ENCODE measurements at places on chromosomes 7 and 10. TPM values are rescaled to one million over a fixed set of nuclear protein-coding genes. Genes with fewer than 3 reads are reported as not detected.

DNA sequence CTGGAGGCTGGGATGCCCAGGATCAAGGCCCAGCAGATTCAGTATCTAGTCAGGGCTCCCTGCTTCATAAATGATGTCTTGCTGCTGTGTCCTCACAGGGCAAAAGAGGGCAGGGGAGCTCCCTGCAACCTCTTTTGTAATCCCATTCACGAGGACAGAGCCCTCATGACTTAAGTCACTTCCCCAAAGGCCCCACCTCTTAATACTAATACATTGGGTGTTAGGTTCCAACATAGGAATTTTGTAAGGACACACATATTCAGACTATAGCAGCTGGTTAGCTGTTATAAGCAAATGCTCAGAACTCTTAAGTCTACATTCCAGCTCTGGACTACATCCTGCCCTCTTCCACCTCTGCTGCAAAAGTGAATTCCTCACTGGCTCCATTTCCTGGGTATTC lies 63.0 kb downstream of the VOPP1 start:
- no peak for DNase-seq

- DNase-seq: no peak
Observed at GRCh38 chr10:84549368-84550165, 221.2 kb downstream of the CCSER2 start.

DNA sequence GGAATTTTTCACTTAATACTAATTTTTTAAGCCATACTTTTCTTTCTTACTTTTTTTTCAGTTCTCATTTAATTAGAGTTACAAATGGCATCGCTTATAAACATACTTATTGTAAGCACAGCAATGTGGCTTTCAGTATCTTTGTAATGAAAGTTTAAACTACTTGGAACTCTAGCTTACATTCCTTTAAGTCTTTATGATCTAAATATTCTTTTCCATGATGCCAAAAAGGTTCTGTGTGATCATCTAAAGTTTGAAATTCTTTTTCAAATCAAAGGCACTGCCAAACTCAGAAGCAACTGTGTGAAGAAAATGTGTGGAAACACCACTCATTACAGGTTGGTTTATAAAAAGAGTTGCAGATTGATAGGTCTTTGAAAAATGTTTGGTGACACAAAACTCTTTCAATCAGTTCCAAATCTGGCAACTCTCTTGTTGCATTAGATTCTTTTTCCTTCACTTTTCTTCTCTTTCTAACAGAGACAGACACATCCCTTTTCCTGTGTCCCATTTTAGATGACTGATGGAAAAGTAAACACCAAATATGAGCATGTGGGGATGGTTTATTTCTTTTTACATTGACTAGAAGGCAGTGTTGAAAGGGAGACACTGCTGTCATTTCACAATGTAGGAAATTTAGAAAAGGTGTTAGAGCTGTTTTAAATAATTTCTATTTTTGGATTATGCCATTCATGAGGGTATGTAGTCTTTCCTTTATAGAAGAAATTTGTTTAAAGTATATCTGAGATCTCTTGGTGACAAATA lies 392.3 kb downstream of the SUGCT start:
- no peak for DNase-seq

NPY gene
- total RNA-seq: not detected

EXOC4 gene
- total RNA-seq: 32.5 TPM

- no peak for DNase-seq
Observed at GRCh38 chr7:110835849-110836248, 255.1 kb upstream of the LRRN3 start.

NODAL gene
- not detected for total RNA-seq

SFRP4 gene
- 0.59 TPM for total RNA-seq

GRCh38 chr7:114293289-114294012 lies 121.2 kb upstream of the FOXP2 start:
- no peak for DNase-seq

IQCE gene
- total RNA-seq: 9.9 TPM

- DNase-seq: no peak
Observed at GRCh38 chr10:93471110-93471651, 11.0 kb downstream of the MYOF start.

GRCh38 chr10:92470026-92470425 lies 103.9 kb downstream of the IDE start:
- no peak for DNase-seq

TSPAN12 gene
- total RNA-seq: 56.9 TPM

C10orf71 gene
- total RNA-seq: 108 TPM

CALCR gene
- total RNA-seq: 0.05 TPM

GRCh38 chr10:98539578-98539977 lies 92.8 kb upstream of the HPS1 start:
- no peak for DNase-seq

- no peak for DNase-seq
Observed at GRCh38 chr10:19788075-19788686, 28.1 kb upstream of the PLXDC2 start.

DNA sequence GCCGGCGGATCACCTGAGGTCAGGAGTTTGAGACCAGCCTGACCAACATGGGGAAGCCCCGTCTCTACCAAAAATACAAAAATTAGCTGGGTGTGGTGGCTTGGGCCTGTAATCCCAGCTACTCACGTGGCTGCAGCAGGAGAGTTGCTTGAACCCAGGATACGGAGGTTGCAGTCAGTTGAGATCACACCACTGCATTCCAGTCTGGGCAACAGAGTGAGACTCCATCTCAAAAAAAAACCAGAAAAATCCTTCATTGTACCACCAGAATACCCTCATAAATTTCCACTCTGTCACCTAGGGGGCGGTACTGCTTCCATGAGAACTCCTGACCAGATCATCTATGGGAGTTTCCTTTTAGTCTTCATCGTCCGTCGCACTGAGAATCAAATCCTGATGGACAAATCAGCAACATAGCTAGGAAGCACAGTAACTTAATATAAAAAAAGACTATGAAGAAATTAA lies 225.8 kb upstream of the KLF14 start:
- DNase-seq: no peak

DNA sequence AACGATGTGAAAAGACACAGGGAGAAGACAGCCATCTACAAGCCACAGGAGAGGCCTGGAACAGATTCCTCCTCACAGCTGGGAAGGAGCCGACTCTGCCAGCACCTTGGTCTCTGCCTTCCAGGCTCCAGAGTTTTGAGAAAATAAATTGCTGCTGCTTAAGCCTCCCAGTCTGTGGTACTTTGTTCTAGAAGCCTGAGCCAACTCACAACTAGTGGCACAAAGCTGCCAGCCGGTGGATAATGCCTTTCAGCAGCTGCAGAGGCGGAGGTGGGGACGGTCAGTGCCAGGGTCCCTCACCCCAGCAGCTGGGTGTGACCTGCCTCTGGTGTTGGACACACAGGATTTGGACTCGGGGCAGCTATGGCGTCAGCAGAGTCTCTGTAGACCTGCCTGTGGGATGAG lies 255.4 kb upstream of the PITRM1 start:
- peak; percentile 67 for DNase-seq

GRCh38 chr7:15292138-15292537 lies 269.7 kb downstream of the AGMO start:
- no peak for DNase-seq

- DNase-seq: peak; percentile 62
Observed at GRCh38 chr10:98267894-98268693, at the start of gene LOXL4. LOXL4 (minus strand) TSS chr10:98268194; CDS start chr10:98263019, 5,175 bp downstream.

DNA sequence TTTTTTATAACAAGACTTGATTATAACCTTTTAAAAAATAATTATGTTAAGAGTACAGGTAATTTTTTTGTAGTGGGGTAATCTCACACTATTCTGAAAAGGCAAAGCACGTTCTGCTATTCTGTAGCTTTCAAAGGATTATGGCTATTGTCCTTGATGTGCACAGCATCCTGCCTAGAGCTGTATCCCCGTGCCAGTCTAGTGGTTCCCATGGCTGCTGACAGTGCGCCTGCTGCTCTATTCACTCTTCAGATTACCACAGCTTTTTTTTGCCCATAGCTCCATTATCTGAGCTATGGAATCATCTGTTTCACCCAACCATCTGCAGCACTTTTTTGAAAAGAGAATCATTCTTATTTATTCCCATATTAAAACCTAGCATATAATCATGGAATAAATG lies 723.4 kb downstream of the PHTF2 start:
- no peak for DNase-seq

DDX50 gene
- 17.3 TPM for total RNA-seq

CHRM2 gene
- total RNA-seq: 72.1 TPM

DNA sequence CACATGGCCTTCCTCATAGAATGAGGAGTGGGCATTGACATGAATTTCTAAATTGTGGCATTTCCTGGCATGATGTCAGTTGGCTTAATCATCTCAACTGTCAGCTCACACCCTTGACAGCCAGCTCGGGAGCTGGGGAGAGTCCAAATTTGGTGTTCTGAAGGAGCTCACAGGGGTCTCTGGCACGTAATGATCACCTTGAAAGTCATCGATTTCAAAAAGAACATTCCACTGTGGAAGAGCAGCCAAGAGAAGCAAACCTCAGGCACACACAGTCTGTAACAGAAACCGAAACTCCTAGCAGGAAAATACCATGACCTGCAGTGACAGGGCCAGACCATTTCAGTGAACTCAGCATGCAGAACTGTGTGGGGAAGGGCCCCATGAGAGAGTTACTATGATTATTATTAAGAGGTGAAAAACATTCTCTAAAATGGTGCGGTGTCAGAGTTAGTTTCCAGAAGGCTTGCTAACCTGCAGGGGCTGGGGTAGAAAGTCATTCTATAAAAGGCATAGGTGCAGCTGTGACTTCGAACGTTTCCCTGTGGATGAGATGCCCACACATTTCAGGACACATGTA lies 26.4 kb upstream of the KLF6 start:
- no peak for DNase-seq

DNA sequence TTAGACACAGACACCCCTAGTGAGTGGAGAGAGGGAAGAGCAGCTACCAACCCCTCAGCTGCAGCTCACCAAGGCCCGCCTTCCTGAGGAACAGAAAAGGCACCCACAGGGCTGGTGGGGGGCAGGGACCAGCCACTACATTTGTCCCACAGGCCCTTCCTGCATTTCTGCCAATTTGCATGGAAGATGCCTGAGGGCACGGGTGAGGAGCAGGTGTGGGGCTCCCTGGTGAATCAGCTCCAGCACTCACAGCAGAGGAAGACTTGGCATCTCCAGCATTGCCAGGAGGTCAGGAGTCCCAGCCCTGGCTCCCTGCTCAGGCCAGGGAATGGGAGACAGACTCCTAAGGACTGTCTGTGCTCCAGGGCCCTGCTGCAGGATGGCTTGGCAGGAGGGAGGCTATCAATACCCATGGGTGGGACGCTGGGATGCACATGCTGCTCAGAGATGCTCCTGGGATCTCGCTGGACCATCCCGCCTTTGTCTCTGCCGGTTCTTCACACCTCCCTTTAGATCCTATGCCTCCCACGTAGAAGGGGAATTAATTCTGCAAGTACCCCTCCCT lies 109.7 kb downstream of the SLIT1 start:
- DNase-seq: no peak

GRCh38 chr10:88896994-88897853 lies 17.2 kb downstream of the STAMBPL1 start:
- no peak for DNase-seq

CD36 gene
- total RNA-seq: 1,239 TPM

- no peak for DNase-seq
Observed at GRCh38 chr10:5561704-5562645, 37.2 kb downstream of the CALML3 start.

- DNase-seq: no peak
Observed at GRCh38 chr7:118586248-118586647, 361.7 kb downstream of the ANKRD7 start.

ARHGEF5 gene
- total RNA-seq: 1.6 TPM

DNA sequence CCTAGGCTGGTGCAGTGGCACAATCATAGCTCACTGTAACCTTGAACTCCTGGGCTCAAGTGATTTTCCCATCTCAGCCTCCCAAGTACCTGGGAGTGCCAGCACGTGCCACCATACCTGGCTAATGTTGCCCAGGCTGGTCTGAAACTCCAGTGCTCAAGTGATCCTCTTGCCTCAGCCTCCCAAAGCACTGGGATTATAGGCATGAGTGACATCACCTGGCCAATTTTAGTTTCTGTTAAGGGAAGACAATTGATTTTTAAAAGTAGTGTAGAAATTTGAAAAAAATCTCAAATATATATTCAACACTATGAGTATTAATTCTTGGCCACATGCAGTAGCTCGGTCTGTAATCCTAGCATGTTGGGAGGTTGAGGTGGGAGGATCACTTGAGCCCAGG lies 121.9 kb upstream of the RHEB start:
- DNase-seq: no peak

DNA sequence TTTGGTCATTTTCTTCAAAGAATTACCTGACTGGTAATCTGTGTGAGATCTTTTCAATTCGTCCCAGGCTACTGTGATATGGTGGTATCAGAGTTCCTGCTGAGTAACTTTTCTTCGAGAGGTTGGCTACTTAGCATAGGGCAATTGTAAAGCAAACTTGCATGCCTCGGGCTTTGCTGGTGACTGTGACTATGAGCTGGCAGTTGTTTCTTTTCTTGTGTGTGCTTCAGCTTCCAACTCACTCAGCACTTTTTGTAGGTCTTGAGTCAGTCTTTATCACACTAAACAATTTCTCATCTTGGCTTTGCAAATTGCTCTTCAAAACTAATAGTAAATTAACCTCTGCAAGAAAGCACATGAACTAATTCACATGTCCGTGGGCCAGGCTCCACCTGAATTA lies 44.3 kb downstream of the PRR15 start:
- no peak for DNase-seq

GRCh38 chr7:55120501-55121198 lies 101.8 kb downstream of the EGFR start:
- DNase-seq: peak; percentile 84

- DNase-seq: no peak
Observed at GRCh38 chr7:158446706-158447105, 140.9 kb downstream of the PTPRN2 start.

DNA sequence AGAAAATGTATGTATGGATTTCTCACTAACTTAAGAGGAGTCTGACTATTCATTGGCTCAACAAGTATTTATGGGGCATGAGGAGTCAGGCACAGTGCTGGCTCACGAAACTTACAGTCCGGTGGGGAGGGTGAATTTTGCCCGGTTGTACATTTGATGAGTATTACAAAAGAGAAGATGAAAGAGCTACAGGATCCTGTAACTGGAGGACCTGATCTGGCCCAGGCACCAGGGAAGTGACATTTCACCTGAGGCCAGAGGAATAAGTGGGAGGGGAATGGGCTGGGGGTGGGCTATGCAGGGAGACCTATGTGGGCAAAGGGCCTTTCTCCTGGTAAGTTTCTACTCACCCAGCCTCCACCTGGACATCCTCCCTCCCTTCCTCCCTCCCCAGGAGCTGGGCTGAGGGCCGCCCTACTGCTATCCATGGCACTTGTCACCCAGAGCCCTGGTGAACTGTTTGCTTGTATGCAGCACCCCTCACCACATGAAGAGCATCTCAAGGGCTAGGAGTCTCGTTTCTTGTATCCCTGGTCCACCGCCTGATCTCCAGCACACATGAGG lies 101.1 kb upstream of the ZNF438 start:
- DNase-seq: no peak

DNA sequence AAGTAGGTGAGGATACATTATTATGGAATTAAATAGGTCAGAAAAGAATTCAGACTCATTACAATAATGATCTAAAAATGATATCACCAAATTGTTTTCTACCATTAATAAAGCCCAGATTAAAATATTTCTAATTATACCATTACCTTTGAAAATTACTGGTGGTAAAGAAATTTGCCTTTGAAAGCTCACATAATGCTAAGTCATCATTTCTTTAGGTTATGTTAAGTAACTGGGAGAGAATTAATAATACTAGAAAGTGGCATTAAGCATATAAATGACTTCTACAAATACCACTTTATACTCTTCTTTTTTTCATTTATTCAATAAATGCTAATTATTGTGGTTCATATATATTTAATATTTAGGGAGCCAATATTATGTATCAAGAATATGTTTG lies 641.2 kb upstream of the LRRTM3 start:
- no peak for DNase-seq

RTKN2 gene
- total RNA-seq: not detected

BICC1 gene
- 6.1 TPM for total RNA-seq

- no peak for DNase-seq
Observed at GRCh38 chr7:30726296-30727006, 25.5 kb upstream of the INMT start.

Data from Right ventricle myocardium superior (tissue), 1 donor.